ENCODE measurements at places on chromosomes 12 and 14.

DNA sequence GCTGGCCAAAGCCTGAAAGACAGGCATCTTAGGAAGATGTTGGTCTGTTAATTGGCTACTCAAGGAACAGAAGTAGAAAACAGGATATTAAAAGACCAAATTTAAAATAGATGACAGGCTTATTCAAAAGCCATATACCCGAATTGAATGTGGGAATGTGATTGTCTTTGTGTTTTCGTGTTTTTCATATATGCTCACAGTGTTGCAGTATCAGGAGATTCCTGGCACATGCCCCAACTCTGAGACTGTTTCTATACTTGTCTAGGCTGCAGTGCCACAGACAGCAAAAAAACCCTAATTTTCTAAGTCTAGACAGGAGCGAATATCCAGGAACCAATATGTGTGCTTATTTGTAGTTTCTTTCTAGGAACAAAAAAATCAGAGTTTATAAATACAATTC, 57.4 kb upstream of the KRR1 start:
- no peak for DNase-seq

GRCh38 chr12:102562836-102563425, 82.6 kb upstream of the IGF1 start:
- no peak for DNase-seq

- DNase-seq = no peak
These were observed 126.9 kb downstream of the KTN1 start for GRCh38 chr14:55706893-55707292.

DNA sequence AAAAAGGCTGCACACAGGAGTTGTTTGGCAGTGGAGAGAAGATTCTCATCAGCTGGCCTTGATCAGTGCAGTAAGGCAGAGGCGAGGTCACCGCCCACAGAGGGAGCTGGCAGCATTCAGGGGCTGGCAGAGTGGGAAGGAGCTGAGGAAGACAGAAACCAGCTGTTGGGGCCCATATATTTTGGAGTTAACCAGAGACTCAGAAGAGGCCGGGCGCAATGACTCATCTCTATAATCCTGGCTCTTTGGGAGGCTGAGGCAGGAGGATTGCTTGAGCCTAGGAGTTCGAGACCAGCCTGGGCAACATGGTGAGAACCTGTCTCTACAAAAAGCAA, 17.7 kb downstream of the SMCO2 start:
- DNase-seq = peak; percentile 44

DNA sequence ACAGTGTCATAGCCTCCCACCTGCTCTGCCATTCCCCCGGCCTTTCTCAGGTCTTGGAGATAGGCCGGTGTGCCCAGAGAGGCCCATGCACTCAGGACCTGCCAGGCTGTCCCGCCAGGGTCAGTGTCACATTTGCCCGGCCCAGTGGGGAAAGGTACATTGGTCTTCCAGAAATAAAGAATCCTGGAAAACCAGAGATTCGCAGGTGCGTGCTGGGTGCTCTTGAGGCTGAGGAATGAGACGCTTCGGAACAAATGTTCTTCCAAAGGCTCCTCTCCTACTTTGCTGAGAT, 205.8 kb upstream of the RTL1 start:
- DNase-seq = no peak

DNA sequence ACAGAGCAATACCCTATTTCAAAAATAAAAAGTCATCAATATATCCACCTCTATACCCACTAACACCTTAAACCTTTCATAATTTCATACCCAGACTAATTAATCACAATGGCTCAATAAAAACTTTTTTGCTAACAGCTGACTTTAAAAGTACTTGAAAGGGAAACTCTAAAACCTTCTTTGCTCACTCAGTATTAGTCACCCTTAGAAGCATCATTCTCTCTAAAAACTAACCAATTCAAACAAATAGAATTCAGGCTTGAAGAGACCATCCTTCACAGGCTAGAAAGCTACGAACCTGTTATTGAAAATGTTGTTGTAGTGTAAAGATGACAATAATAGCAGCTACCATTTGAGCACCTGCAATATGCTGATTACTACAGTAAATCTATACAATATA, 37.2 kb downstream of the HECTD1 start:
- DNase-seq = no peak

GRCh38 chr12:56521209-56521589, 421 bp upstream of the RBMS2 start:
- no peak for DNase-seq

GRCh38 chr12:104643093-104643818, 186.5 kb downstream of the CHST11 start:
- peak; percentile 47 for DNase-seq

- no peak for DNase-seq
These were observed 8.1 kb downstream of the TNS2 start for GRCh38 chr12:53057816-53058500.

GRCh38 chr14:52786887-52787286, 4.5 kb downstream of the GNPNAT1 start:
- DNase-seq = no peak

GRCh38 chr14:70771781-70772212, 37.5 kb downstream of the MAP3K9 start:
- DNase-seq = no peak

GRCh38 chr14:71267691-71268090, 360.4 kb downstream of the PCNX1 start:
- DNase-seq = no peak
